ENCODE measurements at places on chromosomes 12 and 14.

DNA sequence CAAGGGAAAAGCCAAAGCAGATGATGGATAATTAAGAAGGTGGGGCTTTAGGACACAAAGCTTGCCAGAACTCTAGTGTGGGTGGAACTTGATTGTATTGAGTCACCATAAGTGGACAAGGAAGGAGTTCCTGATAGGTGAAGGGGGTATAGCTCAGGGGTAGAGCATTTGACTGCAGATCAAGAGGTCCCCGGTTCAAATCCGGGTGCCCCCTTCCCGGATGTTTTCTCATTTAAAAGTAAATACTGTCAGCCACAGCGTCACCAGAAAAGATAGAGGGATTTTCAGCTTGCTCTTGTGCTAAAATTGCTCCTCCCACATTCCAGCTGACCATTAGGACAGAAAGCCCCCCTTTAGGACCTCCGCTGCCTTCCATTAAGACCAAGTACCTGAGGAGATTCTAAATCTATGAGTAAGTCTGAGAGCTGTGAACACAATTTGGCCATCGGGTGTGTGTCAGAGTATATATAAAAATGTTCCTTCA is 36.6 kb downstream of the DCAF4 start:
- no peak overlapping the region for H3K27ac ChIP-seq
- peaks cover 15% of the 10 kb centered on the region for H3K36me3 ChIP-seq

DNA sequence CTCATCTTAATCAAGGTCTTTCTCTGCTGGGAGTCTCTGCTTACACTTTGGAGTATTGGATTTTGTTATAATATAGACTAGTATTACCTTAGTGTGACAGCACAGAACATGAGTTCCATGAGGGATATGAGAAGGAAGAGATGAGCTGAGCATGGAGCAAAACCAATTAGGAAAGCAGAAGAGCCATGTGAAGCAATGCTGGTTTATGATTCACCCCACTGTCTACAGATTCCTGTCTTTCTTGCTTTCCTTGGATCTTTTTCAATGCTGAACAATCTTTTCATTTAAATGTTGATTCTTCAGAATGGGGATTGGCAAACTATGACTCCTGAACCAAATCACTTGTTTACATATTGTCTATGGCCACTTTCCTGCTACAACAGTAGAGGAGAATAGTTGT is 70.4 kb upstream of the KITLG start:
- no peak overlapping the region for H3K27ac ChIP-seq
- no peaks in the 10 kb centered on the region for H3K27me3 ChIP-seq
- H3K4me1 ChIP-seq: no peaks in the 10 kb centered on the region
- no peaks in the 10 kb centered on the region for H3K36me3 ChIP-seq

DNA sequence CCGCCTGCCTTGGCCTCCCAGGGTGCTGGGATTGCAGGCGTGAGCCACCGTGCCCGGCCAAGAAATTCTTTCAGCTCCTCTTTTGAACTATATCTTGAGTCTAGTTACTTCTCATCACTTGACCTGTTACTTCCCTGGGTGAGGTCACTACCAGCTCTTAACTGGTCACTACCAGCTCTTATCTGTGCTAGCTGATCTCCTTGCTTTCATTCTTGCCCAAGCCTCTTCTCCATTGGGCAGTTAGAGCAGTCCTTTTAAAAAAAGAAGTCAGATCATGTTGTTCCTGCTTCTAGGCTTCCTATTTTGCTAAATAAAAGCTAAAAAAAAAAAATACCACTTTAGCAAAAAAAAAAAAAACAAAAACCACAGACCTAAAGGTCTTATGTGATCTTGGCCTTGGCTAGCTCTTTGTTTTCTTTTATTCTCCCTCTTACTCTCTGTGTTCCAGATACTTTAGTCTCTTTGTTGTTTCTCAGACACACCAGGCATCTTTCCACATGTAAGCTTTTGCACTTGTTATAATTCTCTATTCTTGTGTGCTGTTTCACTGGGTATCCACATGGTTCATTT is 63.5 kb downstream of the RAD51B start:
- no peaks in the 10 kb centered on the region for H3K36me3 ChIP-seq
- no peak overlapping the region for H3K4me3 ChIP-seq
- no peaks in the 10 kb centered on the region for H3K27me3 ChIP-seq
- no peak overlapping the region for H3K27ac ChIP-seq

- H3K4me1 ChIP-seq: no peaks in the 10 kb centered on the region
- no peak overlapping the region for H3K4me3 ChIP-seq
- no peaks in the 10 kb centered on the region for H3K36me3 ChIP-seq
- peak; percentile 63 for DNase-seq
- no peak overlapping the region for H3K27ac ChIP-seq
Observed at GRCh38 chr12:26226629-26227360, 31.4 kb downstream of the SSPN start.

GRCh38 chr12:2295941-2296461 is 243.2 kb downstream of the CACNA1C start:
- no peaks in the 10 kb centered on the region for H3K27me3 ChIP-seq
- H3K36me3 ChIP-seq: no peaks in the 10 kb centered on the region
- H3K4me1 ChIP-seq: no peaks in the 10 kb centered on the region
- peak; percentile 44 for DNase-seq
